Colonic mucosa (tissue), 4 donors: ENCODE measurements at places on chromosomes 16 and 17. TPM values are rescaled to one million over a fixed set of nuclear protein-coding genes. Genes with fewer than 3 reads are reported as not detected.
A peak's percentile ranks its signal among the peaks of the same experiment; 100 is the strongest.

DNA sequence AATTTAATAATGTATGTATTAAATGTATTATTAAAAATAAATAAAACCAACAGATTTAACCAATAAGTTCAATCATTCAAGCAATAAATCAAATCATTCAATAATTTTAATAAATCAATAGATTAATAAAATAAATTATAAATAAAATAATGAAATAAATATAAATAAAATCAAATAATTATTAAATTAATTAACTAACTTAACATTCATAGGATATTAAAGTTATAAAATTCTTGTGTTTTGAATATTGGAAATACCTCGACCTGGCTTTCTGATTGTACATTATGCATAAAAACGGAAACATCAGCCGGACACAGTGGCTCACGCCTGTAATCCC is 182.2 kb downstream of the BANP start:
- DNase-seq: no peak

- no peak for DNase-seq
Measured at GRCh38 chr17:77366206-77366557, 225.4 kb downstream of the SEC14L1 start.

- peak; percentile 38 for DNase-seq
Measured at GRCh38 chr16:28597692-28598261, 927 bp upstream of the SULT1A2 start.

- peak; percentile 38 for DNase-seq
Measured at GRCh38 chr17:33234930-33235685, 58.0 kb downstream of the ASIC2 start.

GRCh38 chr16:65116216-65116615 is 5.6 kb downstream of the CDH11 start:
- no peak for DNase-seq

DNA sequence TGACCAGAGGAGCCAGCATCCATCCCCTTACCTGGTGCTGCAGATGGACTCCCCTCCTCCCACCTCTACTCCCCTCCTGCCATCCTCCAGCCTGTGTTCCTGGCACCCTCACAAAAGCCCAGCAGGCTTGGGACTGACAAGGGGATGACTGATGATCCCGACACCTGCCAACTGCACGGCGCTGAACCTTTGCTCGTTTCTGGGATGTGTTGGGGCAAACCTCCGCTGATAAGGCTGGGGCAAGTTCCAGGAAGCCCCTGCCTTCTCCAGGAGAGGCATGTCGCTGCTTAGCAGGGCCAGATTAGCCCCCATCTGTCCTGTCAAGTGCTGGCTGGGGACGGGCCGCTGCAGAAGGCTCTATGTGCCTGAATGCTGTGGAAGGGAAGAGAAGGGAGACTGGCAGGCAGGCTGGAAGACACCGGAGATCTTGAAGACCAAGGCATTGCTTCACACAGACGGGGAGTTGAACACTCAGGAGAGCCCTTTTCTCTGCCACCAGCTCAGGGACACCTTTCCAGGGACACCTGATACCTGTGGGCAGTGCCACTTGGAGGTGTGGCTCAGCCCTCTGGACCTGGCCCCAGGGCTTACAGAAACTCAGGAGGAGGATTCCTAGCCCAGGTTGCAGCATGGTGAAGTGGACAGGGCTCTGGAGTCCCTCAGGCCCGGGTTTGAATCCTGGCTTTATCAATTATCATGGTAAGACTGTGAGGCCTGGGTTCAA is 973 bp upstream of the KRT15 start:
- no peak for DNase-seq

- DNase-seq: peak; percentile 87
Measured at GRCh38 chr16:67430977-67431774, at the start of gene HSD11B2. HSD11B2 (plus strand) TSS chr16:67431121; CDS start chr16:67431249, 128 bp downstream.

DNA sequence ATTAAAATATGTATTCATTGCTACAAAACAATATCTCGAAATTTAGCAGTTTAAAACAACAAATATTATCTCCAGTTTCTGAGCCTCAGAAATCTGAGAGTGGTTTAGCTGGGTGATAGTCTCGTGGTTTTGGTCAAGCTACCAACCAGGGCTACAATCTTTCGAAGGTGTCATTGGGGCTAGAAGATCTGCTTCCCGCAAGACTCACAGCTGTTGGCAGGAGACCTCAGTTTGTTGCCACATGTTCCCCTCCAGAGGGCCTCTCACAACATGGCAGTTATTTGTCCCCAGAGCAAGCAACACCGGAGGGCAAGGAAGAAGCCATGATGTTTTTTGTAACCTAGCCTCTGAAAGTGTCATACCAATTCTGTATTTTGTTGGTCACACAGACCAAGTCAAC is 12.0 kb upstream of the BCAS3 start:
- no peak for DNase-seq

DPEP3 gene
- not detected for total RNA-seq

- DNase-seq: peak; percentile 77
Measured at GRCh38 chr16:57134982-57135381, 42.6 kb downstream of the CPNE2 start.

GRCh38 chr17:79239205-79239604 is 164.6 kb downstream of the ENGASE start:
- no peak for DNase-seq

CACNG1 gene
- total RNA-seq: not detected

DNA sequence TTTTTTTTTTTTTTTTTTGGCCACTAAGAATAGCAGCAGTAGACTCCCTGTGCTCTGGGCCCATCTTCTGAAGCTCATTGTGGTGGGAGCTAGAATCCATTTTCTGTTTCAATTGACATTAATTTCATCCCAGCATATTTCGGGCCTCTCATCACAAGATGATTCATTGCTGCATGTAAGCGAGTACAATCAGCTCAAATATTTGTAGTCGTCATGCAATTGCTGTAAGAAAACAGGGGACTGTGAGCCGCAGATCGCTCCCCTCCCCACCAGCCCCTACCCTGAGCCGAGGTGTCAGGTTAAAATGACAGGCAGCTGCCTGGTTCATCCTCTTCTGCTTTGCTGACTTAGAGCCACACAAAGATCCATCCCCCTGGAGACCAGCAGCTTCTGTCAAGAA is 358.8 kb upstream of the CDH5 start:
- DNase-seq: no peak

SULT1A1 gene
- total RNA-seq: 150 TPM

CLEC18A gene
- total RNA-seq: 0.32 TPM

WRAP53 gene
- 6.0 TPM for total RNA-seq

DNA sequence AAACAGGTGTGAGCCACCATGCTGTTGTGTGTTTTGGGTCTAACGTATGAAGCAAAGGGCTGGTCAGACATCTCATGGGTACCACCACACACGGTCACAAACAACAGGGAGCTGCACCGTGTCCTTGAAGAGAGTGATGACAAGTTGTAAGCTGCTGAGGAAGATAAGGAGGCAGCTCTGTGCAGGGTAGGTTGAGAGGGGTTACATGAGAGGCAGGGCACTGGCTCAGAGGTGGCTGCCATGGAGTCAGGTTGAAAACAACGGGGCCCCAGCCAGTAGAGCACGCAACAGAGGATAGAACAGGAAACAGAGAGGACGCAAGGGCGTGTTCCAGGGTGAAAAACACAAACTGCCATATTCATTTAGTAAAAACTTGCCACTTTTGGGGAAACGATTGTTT is 52.2 kb downstream of the TRARG1 start:
- DNase-seq: no peak

IL34 gene
- total RNA-seq: 2.8 TPM

- DNase-seq: peak; percentile 32
Measured at GRCh38 chr16:21684199-21684598, 20.4 kb downstream of the OTOA start.

DNA sequence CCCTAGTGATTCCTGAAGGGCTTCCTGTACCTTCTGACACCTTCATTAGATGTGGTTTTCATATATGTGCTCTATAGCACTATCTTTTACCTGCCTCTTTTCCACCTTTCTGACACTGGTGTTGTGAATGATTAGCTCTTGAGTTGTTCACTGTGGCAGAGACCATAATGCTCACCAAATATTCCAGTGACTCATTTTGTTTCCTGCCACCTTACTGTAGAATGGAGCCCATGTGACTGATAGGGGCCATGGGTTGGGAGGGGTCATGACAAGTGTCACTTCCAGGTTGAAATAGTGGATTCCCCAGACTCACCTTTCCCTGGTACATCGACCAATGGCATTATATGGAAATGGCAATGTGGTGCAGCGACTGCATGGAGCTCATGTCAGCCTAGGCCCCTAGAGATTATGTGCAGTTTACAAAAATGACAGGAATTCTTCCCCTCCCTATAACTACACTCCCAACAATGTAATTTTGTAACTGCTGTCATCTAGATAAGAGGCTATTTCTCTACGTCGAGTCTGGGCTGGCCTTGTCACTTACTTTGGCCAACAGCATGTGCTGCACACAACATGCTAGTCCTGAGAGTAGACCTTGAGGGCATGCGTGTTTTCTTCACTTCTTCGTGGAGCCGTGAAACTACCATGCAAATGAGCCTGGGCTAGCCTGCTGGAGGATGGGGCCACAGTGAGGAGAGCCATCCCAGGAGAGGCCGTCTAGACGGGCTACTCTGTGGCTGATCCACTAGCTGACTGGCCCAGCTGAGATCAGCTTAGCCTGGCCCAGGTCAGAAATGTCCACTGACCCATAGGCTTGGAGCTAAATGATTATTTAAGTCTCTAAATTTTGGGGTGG is 409.5 kb downstream of the CA10 start:
- DNase-seq: no peak

- DNase-seq: no peak
Measured at GRCh38 chr16:75043175-75043895, 44.5 kb downstream of the ZNRF1 start.

DNA sequence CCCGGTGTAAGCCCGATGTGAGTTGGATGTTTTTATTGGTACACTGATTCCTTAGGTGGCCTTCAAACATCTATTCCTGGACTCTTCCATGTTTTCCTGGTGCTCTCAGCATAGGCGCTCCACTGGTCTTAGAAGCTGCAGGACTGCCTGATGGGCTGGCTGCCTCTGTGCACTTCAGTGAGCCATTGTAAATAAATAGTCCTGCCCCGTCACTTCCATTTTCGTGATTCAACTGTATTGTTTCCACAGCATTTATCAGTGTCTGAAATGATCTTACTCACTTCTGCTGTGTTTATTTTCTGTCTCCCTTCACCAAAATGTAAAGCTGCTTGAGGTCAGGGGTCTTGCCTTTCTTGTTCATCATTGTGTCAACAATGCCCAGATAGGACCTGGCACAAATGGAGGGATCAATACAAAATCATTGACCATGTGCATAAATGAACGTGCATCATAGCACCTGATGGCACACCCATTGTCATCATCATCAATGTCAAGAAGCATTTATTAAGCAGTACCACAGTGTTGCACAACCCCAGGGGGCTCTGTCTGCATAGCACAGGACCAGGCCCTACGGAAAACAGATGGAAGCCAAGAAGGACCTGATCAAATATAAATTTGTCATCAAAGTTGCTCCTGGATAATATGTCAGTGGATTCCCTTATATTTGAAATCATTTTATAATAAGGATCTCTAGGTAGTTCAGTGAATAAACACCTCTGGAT is 66.6 kb upstream of the CPHXL start:
- DNase-seq: no peak

TP53TG3C gene
- not detected for total RNA-seq

DNA sequence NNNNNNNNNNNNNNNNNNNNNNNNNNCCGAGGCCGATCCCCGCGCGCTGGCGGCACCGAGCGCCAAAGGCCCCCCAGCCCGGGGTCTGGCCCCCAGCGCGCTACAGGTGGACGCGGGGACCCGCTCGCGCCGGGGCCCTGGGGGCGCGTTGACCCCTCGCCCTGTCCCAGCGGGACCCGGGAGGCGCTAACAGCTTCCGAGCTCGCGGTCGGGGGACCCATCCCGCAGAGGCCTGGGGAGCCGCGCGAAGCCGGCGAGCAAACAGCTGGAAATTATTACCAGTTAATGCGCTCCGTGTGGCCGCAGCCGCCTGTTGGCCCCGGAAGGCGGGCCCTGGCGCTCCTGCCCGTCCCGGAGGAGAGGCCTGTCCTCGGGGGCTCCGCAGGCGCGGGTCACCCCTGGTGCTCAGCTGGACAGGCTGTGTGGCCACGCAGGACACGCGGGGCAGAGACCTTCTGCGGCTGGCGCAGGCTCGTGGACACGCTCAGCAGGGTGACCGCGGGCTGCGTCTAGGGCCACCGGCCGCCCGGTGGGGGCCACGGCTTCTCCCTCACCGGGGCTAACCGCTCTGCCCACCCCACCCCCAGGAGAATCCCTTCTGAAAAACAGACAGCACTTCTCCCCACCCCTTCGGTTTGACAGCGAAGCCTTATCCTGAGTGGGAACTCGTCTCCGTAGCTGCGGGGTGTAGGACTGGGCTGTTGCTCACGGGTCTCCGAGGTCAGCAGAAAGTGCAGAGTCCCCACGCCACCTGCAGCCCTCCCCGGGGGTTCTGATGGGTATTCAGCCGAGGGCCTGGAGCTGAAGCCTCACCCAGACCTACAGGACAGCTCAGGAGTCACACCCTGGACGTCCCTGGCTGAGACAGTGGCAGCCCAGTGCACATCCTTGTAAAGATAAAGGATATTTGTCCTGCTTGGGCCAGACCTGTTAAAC is 138.7 kb upstream of the RPH3AL start:
- DNase-seq: peak; percentile 30
